Fibroblast of mammary gland (primary cell): ENCODE measurements at places on chromosomes 12 and 14.
A peak's percentile ranks its signal among the peaks of the same experiment; 100 is the strongest.

DNA sequence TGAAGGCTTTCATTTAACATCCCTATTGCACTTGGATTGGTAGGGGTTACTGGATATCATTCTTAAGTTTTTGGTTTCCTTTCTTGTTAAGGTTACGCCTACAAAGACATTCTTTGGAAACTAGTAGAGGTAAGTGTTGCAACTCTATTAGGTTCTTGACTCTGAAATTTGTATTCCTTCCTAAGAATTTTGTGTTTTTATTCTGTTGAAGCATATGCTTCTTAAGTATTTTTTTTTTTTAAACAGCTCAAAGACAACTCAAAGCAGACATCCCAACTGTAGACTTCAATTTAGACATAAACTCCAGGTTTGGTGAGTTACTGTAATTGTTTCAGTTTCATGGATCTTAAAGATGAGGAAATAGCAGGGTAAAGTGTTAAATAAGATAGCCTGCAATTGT, 1.1 kb upstream of the RBMS2 start:
- peak; percentile 26 for DNase-seq

GRCh38 chr14:23441076-23441475, 5.6 kb upstream of the MYH7 start:
- DNase-seq: peak; percentile 9

GRCh38 chr14:84432676-84433075, 1097.3 kb upstream of the FLRT2 start:
- no peak for DNase-seq

DNA sequence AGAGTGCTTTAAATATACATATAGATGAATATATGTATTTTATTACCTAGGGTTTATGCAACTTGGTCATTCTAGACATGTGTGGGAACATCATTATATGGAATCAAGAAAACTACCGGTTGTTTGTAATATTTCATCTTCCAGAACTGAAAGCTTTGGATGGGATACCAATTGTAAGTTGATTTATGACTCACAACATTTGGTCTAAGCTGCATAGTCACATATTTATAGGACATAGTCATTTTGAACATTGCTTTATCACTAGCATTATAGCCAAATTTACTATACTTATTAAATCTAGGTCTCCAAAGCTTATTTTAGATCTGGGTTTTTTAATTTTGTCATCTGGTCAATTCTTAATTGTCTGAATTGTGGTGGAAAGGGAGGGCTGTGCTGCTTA, 83.7 kb upstream of the PCNX4 start:
- peak; percentile 36 for DNase-seq
